Thymus (tissue), 14 donors: ENCODE measurements at places on chromosomes 1 and 21. TPM values are rescaled to one million over a fixed set of nuclear protein-coding genes. Genes with fewer than 3 reads are reported as not detected.

DNA sequence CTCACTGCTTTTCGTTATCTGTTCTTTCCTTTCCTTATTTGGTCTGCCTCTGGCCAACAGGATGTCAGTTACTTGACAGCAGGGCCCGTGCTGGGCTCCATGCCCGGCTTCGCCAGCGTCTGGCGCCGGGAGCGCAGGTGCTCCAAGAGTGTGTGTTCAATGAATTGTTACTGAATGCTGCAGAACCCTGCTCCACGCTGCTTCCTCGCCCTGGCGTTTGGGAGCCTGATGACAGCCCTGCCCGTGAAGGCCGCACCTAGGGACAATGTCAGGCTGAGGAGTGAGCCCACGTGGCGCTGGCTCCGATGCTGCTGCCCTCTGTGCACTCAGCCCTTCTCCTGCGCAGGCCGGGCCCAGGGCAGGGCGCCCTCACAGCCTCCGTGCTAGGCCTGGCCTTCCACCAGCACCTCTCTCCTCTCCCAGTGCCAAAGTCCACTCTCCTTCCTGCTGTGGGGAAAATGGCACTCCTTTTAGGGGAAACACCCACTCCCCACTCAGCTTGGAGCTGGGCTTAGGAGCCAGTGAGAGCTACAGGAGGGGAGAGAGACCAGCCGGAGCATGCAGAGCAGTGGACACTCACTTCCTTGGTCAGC lies 51.4 kb downstream of the ACBD3 start:
- H3K4me1 ChIP-seq: no peaks in the 10 kb centered on the region
- DNase-seq: no peak
- no peaks in the 10 kb centered on the region for H3K27me3 ChIP-seq
- H3K27ac ChIP-seq: no peak overlapping the region
- no peaks in the 10 kb centered on the region for H3K36me3 ChIP-seq

- no peaks in the 10 kb centered on the region for H3K27me3 ChIP-seq
- no peaks in the 10 kb centered on the region for H3K36me3 ChIP-seq
- H3K4me1 ChIP-seq: no peaks in the 10 kb centered on the region
- H3K4me3 ChIP-seq: no peak overlapping the region
- no peak overlapping the region for H3K27ac ChIP-seq
These were observed 369.4 kb upstream of the AJAP1 start for GRCh38 chr1:4284976-4285375.

DNA sequence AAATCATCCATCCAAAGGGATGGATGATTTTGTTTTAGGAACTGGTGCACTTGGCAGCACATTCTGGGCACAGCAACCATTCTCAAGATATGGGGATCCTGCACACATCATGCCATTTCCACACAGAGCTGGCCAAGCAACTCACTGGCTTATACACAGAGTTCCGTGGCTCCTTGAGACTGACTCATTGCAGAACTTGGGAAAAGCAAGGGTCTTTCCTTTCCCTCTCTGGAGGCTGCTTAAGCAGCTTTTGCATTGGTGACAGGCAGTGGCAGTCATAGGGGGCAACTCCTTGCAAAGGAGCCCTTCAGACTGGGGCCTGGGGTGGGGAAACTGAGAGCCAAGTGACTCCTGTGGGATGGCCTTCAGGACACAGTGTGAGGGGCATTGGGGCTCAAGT lies 1.9 kb upstream of the MAD2L2 start:
- H3K4me3 ChIP-seq: no peak overlapping the region
- H3K36me3 ChIP-seq: no peaks in the 10 kb centered on the region
- no peak for DNase-seq
- H3K27ac ChIP-seq: no peak overlapping the region

GRCh38 chr1:26132128-26132833 lies 20.7 kb downstream of the PDIK1L start:
- H3K4me3 ChIP-seq: no peak overlapping the region
- H3K4me1 ChIP-seq: peaks cover 20% of the 10 kb centered on the region
- no peaks in the 10 kb centered on the region for H3K27me3 ChIP-seq
- H3K27ac ChIP-seq: no peak overlapping the region

DNA sequence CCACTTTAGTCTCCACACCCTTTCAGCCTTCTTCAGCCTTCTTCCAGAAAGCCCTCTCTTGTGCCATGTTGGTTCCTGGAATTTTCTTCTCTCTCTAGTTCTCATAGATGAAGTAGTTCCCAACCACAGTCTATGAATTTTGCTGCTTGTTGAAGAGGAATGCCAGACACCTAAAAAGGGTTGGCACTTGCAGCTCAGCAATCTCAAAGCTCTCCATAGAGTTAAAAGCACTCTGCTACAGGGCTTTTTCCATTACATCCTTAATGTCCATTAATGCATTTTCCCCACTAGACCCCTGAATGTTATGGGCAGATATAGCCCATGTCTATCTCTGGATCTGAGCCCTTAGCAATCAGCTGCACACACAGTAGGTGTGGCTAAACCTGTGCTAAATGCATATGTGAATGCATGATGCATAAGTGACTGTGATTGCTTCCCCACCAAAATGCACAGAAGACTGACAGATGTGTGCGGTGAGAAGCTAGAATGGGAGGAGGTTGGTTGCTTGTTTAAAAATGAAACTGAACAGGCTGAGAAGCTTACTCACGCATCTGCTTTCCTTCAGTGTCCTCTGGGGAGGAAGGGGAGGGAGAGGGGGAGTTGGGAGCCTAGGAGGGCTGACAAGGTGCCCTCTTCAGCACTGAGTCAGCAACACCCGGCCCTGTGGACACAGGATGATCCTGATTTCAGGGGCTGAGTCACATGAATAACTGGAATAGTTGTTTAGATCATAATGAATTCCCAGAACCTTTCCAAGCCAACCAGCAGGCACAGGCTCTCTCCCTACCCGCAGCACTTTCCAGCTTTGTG lies 146.1 kb upstream of the FGGY start:
- peaks cover 6% of the 10 kb centered on the region for H3K27me3 ChIP-seq
- H3K4me3 ChIP-seq: no peak overlapping the region
- no peak overlapping the region for H3K27ac ChIP-seq
- DNase-seq: no peak

DNA sequence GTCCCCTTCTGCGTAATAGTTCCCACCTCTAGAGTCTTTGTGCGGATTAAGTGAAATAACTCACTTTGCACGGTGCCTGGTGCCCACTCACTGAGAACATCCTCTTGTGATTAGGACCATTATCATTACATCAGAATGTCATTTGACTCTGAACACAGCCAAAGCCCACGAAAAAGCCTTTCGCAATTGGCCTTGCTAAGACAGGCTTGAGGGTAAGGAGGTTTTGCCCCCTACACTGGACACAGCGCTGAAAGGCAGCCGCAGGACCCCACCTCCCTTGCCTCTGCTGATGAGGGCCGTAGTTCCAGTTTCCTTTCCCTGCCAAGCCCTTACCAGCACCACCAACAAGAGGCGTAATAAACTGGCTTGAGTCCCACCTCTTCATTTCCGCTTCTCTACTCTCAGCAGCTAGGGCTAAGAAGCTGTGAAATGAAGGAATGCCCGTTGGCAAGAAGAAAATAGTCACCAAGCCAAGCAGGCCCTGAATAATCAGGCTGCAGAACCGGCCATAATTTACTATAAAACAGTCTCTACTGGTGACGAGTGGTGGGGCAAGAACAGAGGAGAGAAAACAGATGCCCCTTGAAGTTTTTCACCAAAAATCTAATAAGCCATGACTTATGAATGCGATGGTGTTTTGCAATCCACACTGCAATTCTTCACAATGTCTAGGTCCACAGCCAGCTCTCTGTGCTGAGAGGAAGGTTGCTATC lies 53.1 kb downstream of the SH3GLB1 start:
- no peak overlapping the region for H3K4me3 ChIP-seq
- no peak overlapping the region for H3K27ac ChIP-seq

SESN2 gene
- total RNA-seq: 4.0 TPM

C1orf115 gene
- total RNA-seq: 3.5 TPM
